Articular chondrocyte of knee joint (primary cell): ENCODE measurements at places on chromosomes 12 and 14. TPM values are rescaled to one million over a fixed set of nuclear protein-coding genes. Genes with fewer than 3 reads are reported as not detected.

The CLEC14A gene
- 0.13 and 0.54 TPM in 2 replicates for total RNA-seq

The EFS gene
- total RNA-seq, result 15.5 and 18.4 TPM in 2 replicates

The CFAP251 gene
- total RNA-seq, result 4.2 and 4.8 TPM in 2 replicates

The TAMALIN gene
- total RNA-seq, result 0.65 TPM in 2 replicates

The ADGRD1 gene
- 1.7 and 1.8 TPM in 2 replicates for total RNA-seq

The NID2 gene
- total RNA-seq, result 119 and 120 TPM in 2 replicates

The TULP3 gene
- total RNA-seq, result 40.1 and 44.6 TPM in 2 replicates

The FAM181A gene
- total RNA-seq, result not detected in 2 replicates

The RABGGTA gene
- 14.9 and 17.9 TPM in 2 replicates for total RNA-seq

The FSCB gene
- not detected in 2 replicates for total RNA-seq

The TMEM30B gene
- total RNA-seq, result 11.0 and 12.4 TPM in 2 replicates

The DPPA3 gene
- total RNA-seq, result not detected in 2 replicates

The MRPL51 gene
- 84.3 and 96.9 TPM in 2 replicates for total RNA-seq

The CLEC2A gene
- total RNA-seq, result not detected in 2 replicates

The INSM2 gene
- total RNA-seq, result not detected in 2 replicates

The CCDC85C gene
- 7.7 and 12.3 TPM in 2 replicates for total RNA-seq

The EGLN3 gene
- 0.54 and 0.78 TPM in 2 replicates for total RNA-seq

The GPR132 gene
- total RNA-seq, result 0.22 TPM in 1 of 2 replicates, not detected in the other

The DEGS2 gene
- total RNA-seq, result under 0.01 and 0.13 TPM in 2 replicates

The RXYLT1 gene
- 18.8 and 19.2 TPM in 2 replicates for total RNA-seq

The ATXN3 gene
- total RNA-seq, result 36.3 and 76.0 TPM in 2 replicates

The ESRRB gene
- total RNA-seq, result 0.11 and 0.13 TPM in 2 replicates
